ENCODE measurements at places on chromosomes 2 and 18.

DNA sequence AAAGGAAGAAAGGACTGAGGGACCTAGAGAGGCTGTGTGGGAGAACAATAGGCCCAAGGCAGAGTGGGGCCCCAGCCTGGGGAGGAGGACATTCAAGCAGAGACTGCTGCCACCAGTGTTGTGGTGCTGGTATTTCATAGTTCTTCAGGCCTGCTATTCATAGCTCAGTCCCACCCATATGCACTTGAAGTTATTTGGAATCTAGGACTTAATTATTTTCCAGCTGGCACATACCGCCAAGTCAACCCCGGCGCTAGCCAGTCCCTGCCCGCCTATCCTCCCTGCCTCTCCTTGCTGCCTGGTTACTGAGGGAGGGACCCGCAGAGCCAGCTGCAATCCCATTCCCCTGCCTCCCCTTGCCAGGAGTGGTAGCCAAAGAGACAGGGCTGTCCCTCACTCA, 141.2 kb downstream of the CABLES1 start:
- no peak for DNase-seq

GRCh38 chr2:24164416-24164973, 10.4 kb upstream of the FAM228A start:
- DNase-seq: no peak

DNA sequence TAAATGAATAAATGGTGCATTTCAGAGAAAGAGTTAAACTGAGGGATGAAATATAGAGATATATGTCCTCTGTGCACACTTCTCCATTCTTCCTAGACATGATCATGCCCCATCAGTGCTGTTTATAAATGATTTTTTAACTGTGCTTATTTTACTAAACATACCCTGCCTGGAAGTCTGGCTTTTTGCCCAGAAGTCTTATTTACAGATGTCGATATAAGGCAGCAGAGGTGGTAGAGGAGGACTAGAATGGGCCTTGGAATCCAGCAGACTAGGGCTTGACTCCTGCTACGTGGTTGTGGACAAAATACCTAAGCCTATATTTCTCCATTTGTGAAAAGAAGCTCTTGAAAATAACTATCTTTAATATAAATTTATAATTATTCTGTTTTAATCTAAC, 355.5 kb downstream of the RAD51AP2 start:
- no peak for DNase-seq

- no peak for DNase-seq
Measured at GRCh38 chr2:195891081-195891480, 177.6 kb downstream of the DNAH7 start.

DNA sequence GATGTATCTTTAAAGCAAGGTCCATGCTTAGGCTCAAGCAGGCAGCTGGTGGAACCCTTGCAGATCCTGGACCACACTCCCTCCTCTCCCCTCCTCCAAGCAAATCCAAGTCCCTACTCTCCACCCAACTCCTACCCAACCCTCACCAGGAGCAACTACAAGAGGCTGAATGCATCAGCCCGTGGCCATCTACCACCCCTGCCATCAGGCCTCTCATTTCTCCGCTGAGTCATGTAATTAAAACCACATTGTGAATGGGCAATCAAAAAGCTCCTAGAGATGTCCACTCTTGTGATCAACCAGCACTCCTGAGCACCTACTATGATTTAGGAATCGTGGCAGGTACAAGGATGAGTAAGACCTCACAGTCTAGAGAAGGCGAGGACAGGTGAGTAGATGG, 142.2 kb upstream of the CAPN13 start:
- no peak for DNase-seq

- no peak for DNase-seq
Measured at GRCh38 chr2:174035981-174036742, 71.0 kb upstream of the SP3 start.

DNA sequence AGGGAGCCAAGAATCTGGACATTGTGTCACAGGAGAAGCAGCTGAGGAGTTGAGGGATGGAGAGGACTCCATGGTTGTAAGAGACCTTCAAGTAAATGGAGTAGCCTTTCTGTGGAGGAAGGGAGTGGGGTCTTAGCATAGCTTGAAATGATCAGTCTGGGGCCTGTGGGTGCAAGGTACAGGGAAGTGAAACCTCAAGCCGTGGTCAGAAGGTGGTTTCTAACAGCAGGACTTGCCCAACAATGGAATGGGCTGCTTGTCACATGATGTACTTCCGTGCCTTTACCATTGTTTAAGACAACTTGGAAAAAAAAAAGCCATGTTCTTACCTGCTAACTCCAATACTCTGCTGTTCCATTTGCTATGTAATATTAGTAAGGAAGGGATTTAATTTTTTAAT, 140.7 kb downstream of the LDLRAD4 start:
- DNase-seq: no peak

DNA sequence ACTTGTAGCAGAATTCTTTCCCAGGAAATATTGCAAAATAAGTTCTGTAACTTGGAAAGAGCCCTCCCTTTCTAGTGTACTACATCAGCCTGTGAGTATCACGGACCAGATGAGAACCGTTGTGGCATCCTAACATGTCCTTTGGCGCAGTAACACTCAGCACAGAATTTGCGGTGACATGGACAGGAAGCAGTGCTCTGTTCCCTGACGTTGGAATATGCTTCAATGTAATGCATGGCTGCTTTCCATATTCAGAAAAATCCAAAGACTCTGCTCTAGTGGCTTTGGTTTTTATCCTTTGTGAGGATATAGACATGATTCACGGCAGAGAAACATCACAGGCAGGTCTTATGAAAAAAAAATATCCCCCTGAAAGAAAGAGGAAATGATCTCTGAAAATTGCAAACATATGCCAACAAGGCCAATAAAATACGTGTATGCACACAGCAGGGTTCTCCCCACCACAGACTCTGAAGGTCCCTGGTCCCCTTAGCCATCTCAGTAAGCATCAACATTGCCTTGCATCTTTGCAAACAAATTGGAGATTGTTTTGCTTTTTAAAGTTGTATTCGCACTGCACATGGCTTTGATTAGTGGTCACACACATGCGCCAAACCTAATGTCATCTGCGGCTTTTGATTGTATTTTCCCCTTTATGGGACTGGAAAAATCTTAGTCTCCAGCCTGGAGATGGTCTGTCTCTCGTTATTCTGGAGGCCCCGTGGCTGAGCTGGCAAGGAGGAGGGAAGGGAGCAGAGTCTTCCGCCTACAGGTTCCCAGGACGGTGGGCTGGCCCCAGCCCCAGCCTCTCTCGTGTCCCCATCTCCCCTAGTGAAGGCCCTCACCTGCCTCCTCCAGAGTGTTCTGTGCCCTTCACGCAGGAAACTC, 122.9 kb downstream of the COPS8 start:
- DNase-seq: no peak

GRCh38 chr2:198316852-198317396, 512.5 kb downstream of the PLCL1 start:
- DNase-seq: no peak

DNA sequence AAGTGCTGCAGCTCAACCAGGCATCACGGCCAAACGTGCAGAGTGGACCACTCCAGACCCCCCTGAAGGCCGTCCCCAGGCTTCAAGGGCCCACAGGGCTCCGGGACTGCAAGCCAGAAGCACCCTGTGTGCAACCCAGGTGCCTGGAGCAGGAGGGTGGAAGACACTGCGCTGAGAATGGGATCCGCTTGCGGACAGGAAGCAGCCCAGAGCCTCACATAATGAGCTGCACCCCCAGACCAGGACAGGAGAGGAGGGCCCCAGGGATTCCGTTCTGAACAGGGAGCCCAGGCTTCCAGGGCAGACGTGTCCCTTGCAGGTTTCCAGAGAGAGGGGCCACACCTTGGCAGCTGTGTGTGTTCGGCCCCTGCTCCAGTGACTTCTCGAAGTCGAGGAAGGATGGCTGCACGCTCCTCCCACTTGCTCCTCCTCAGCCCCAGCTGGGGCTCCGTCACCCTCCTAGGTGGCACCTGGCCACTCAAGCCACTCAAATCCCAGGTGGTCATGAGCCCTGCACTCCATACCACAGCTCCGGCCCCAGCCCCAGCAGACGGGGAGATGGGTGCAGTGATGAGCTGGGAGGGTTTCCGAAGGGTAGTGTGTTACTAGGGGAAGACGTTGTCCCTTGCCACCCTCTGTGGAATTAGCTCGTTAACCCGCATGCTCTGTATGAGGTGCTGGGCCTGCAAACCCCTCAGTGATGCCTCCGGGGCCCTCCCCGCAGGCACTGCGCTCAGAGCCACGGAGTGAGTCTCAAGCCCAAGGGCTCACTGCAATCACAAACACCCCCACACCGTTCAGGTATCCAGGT, 79.2 kb downstream of the NDUFA10 start:
- no peak for DNase-seq

DNA sequence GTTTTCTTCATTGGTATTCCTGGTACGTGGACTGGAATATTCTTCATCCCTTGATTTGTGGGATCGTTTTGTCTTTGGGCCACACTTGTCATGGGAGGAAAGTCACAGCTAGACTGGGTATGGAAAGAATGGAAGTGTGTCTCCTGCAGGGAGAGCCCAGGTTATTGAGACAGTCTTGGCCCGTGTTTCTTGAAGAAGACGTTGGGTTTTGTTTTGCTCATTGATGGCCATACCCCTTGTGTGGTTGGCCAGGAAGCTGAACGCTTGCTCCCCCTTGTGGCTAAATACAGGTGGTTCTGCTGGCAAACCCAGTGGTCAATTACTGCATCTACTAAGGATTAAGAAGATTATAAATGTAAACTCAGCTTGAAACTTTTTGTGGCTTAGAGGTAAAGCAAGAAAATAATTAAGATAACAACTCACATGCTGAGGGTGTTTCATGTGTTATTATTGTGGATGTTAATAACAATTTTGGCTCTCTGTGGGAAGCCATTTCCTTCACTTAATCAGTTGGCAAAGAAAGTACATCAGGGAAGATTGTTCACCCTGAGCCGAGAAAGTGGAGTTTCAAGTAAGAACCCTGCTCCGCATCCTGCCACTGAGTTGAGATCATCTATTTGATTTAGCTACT, 91.8 kb downstream of the NEDD4L start:
- no peak for DNase-seq

- no peak for DNase-seq
Measured at GRCh38 chr2:26579025-26579722, 62.0 kb downstream of the CIB4 start.

DNA sequence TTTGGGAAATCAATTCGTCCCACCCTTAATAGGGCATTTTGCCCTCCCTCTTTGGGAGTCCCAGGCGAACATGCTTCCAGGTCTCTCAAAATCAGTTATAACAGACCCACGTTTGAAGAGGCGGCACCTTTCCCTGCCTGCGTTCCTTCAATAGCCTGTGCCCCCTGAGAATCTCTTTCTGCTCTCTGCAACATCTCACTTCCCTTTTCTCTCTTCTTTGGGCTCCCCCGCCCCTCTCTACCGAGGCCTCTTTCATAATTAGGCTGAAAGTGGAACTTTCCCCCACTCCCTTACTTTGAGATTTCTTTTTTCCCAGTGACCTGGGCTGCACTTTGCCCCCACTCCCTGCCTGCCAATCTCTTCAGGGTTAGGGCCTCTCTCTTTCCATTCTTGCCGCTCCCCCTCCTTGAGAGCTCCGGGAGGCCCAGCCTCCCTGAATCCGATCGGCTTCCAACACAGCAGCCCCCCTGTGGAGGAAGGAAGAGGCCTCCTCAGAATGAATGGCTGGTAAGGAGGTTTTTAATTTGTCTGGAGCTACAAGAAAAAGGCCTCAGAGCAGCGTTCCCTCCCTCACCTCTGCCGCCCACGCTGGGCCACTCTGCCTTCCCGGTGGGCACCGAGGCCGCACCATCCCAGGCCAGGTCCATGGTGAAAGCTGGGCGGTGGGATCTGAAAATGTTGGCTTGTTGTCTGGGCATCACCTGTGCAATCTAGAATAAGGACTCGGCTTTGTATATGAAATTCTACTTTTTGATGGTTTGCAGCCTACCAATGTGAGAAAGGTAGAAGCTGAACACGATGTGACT, 162.6 kb upstream of the SIX3 start:
- no peak for DNase-seq

DNA sequence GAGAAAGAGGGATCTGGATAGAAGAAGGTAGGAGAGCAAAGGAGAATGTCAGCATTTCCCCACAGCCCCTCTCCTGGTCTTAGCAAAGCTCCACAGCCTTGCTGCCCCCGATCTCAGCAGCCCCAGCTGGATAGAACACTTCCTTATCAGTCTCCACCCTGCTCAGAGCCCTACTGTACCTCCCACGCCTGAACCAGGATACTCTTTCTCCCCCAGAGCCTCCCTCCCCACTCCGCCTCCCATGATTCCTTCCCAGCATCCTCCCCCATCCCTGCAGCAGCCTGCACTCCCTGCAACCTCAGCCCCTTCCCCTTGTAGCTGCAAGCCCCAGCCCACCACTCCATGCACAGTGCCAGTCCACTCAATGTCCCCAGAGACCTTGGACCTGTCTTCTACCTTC, 25.8 kb downstream of the PLB1 start:
- DNase-seq: no peak

GRCh38 chr2:133345638-133346037, 222.6 kb downstream of the NCKAP5 start:
- DNase-seq: no peak

GRCh38 chr2:131093696-131094462, 619 bp upstream of the FAM168B start:
- no peak for DNase-seq

DNA sequence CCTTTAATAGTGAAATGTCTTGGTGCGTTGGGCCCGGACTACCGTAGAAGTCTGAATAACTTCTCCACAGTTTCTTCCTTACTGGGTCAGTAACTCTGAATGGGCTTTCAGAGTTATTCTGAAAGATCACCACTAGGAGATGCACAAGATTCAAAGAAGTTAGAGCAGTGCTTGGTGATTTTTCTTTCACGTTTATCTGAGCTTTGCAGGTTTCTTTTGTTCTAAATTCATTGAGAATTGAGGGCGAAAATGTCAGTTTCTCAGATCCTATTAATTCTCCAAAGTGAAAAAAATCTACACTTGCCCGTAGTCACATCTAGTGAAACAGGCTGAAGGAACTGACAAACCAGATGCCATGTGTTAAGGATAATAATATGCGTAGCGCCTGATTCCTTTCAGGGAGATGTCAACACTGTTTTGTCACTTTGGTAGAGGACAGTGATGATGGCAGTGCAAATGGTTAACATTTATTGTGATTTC, 70.1 kb downstream of the QPCT start:
- no peak for DNase-seq

DNA sequence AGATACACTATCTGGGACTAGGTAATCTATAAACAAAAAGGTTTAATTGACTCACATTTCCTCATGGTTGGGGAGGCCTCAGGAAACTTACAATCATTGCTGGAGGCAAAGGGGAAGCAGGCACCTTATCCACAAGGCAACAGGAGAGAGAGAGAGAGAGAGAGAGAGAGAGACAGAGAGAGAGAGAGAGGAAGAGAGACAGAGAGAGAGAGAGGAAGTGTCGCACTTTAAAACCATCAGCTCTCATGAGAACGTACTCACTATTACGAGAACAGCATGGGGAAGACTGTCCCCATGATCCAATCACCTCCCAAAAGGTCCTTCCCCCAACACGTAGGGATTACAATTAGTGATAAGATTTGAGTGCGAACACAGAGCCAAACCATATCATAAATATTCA, 253.5 kb upstream of the TRIB2 start:
- no peak for DNase-seq

- DNase-seq: no peak
Measured at GRCh38 chr18:53056064-53056463, 716.1 kb downstream of the DCC start.

- DNase-seq: no peak
Measured at GRCh38 chr18:58315041-58315440, 271.0 kb downstream of the NEDD4L start.

GRCh38 chr2:127098711-127099110, 8.2 kb downstream of the BIN1 start:
- DNase-seq: no peak

Data from stimulated activated CD8-positive, alpha-beta memory T cell treated with anti-CD3 and anti-CD28 coated beads, Interleukin-2, amount 100 ng/mL, for 1 hour (primary cell).